ENCODE measurements at places on chromosomes 5 and 9.
A peak's percentile ranks its signal among the peaks of the same experiment; 100 is the strongest.

DNA sequence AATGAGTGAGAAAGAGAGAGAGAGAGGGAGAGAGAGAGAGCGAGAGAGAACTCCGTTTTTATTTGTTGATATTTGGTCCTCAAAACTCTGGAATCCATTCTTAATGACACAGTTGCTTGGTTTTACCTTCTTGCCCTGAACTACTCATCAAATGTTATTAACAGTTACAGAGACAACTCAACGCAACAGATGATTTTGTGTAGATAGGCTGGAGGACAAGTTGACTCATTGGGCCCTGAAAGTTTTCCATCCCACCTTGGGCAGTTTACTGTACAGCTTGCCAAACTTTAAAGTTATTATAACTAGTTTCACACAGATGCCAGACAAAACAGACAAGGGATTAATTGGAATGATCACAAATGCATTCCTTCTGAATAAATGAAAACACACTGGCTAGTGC, 339.9 kb downstream of the ARL15 start:
- DNase-seq: no peak

DNA sequence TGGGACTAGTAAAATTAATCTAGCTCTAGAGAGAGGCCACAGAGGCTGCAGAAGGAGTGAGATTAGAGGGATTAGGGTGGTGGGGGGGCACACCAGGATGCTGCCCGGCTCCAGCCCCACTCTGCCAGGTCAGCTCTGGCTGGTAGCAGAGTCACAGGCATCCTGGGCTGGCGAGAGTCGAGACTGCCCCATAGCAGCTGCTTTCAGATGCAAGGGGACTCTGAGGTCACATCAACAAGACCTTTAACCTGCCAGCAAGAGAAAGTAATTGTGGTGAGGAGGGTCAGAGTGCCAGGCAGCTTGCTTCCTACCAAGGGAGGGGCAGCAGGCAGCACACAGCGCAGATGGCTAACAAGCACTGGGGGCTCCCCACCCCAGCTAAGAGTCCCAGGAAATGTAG, 7.5 kb downstream of the EPB41L4B start:
- DNase-seq: no peak

DNA sequence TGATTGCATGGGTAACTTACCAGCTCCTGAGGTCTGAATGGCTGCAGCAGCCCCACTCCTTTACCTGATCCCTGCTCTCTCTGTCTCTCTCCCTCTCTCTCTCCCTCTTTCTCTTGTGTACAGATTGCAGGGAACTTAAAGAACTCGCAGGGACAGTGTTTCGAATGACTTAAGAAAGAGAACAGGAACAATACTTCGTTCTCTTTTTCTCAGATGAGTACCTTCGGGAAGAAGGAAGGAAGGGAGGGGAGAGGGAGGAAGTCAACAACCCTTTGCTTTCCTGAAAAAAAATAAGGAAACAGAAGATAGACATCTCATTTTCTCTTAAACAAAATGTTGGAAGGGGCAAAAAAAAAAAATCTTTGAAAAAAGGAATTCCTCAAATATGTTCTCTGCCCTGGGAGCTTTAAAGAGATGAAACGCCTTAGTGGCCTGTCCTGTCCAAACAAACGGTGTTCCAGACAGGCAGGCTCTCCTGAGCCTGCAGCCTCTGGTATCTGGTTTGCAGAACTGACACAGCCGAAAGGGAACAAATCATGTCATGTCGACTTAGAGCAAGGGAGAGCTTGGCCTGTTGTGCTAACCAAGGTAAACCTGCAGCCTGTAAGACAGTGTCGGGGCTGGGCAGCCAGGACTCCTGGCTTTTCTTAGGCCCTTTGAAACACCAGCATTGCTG, at the start of gene ZNF366:
TSS of gene ZNF366 (minus strand) at position 180 of the 676 bp plus-strand sequence. CDS start 45,914 bp downstream, outside the sequence.
- no peak for DNase-seq

DNA sequence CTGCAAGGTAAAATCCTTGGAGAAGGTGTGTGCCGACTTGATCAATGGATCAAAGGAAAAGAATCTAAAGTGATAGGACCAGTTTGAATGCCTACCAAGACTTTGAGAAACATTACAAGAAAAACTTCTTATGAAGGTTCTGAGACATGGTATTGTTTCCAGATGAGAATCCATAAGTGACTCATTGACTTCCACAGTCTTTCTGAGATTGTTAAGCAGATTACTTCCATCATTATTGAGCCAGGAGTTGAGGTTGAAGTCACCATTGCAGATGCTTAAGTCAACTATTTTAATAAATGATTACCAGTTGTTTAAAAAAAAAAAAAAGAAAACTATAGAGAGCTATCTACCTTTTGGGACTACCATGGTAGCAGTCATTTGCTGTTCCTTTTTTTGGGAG, 7.0 kb downstream of the LNPEP start:
- no peak for DNase-seq

GRCh38 chr9:89657765-89658164, 53.0 kb downstream of the GADD45G start:
- no peak for DNase-seq

DNA sequence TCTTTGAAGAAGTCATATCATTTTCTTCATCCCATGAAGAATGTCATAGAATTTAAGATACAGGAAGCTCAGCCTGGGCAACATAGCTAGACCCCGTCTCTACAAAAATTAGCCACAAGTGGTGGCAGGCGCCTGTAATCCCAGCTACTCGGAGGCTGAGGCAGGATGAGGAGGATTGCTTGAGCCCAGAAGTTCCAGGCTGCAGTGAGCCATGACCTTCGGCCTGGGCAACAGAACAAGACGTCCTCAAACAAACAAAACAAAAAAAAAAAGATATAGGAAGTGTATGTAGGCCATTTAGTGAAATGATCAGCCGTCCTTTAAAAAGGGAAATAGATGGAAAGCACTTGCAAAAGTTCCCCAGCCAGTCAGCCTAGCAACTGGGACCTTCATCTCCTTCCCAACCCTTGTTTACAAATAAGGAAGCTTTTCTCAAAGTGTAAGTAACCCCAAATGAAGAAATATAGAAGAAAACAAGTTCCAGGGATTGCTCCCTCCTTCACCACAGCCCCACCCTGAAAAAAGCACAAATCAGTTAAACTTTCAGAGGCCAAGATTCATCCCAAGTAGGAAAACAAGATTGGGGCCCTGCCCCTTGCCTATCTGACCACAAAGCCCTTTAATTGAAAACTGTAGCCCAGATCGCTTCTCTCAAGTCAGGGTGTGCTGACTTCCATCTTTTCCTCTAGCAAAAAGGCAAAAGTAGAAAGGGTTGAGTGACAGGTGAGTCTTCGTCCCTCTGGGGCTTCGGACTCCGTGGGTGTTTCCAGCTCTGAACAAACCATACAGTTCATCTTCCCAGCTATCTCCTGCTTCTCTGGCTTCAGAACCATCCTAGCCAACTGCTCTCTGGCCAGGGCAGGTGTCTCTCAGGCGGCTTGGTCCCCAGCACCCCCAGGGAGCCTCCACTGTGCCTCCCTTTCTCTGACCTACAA, 1.2 kb downstream of the SLC31A2 start:
- DNase-seq: no peak

GRCh38 chr9:95330720-95331404, 13.4 kb upstream of the FANCC start:
- DNase-seq: no peak

DNA sequence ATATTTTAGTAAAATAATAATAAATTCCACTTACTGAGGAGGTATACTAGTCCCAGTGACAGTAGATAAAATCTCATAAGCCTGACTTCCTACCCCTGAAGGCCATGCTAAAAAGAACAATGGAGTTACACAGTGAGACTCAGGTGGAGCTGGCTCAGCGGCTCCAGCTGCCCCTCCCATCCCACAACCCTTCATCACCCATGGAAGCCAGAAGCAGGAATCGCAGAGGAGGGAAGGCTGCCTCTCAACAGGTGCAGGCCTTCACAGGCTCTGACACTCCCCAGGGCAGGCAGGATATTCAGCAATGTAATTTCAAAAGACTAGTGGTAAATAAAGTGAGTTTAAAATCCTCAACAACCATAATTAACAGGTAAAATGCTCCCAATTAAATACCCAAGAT, 67.5 kb downstream of the FANCC start:
- no peak for DNase-seq

DNA sequence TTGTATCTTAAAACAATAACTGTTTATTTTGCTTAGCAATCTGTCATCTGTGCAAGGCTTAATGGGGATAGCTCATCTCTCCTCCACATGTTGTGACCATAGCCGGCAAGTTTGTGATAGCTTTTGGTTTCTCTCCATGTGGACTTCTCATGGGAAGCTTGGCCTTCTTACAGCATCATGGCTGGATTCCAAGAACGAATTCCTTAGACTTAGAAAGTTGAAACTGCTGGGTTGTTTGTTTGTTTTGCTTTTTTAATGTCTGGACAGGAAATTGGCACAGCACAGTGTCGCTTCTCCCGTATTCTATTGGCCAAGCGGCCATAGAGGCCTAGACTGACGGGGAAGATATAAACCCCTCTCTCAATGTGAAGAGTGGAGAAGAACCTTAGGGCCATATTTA, 61.0 kb upstream of the PRDM9 start:
- no peak for DNase-seq

GRCh38 chr5:157115502-157115901, 6.7 kb upstream of the HAVCR2 start:
- no peak for DNase-seq

- peak; percentile 45 for DNase-seq
These were observed 709 bp downstream of the ELL2 start for GRCh38 chr5:95960667-95961616.

DNA sequence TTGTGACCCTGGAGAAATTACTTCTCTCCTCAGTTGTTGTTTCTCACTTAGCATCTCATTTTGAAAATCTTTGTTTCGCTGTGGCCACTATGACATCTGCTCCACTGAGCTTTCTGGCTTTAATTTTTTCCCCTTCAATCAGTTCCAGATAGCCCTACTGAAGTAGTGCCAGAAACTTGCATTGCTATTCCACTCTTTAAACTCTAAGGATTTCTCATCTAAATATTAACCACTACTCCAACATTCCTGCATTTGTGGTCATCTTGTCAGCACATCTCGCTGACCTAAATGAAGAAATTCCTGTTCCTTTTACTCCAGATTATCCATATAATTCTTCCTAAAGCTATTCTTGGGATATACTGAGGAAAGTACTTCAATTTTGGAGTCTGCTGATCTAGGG, 15.3 kb upstream of the NOL6 start:
- DNase-seq: no peak

DNA sequence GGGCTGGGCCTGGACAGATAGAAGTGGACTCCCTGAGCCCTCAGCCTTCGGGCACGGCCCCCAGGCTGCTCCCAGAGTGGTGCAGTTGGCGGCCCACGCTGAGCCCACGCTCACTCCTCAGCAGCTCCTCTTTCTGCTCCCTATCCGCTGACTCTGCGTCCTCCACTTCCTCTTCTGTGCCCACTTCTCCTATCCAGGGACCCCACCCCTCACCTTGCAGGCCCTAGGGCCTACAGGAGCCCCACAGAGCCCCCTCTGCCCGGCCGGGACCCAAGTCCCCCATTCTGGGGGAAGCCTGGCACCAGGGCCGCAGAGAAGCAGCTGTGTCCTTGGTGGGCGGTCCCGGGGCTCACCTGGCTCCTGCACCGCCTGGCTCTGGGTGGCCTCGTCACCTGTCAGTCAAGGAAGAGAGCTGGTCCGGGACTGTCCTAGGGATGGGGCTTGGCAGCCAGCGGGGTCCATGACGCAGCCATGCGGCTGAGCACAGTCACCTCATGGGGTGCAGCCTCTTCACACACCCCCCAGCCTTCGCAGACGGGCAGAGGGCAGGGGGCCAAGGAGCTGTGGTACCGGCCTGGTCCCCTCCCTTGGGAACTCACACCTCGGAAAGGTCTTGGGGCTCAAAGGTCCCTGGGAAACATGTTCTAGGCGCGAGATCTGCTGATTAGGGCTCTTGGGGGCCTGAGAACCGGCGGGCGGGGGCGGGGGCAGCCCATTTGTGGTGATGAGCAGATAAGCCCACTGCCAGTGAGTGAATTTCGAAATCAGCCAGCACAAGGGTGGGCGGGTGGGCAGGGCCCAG, 5.4 kb upstream of the NRARP start:
- DNase-seq: no peak

DNA sequence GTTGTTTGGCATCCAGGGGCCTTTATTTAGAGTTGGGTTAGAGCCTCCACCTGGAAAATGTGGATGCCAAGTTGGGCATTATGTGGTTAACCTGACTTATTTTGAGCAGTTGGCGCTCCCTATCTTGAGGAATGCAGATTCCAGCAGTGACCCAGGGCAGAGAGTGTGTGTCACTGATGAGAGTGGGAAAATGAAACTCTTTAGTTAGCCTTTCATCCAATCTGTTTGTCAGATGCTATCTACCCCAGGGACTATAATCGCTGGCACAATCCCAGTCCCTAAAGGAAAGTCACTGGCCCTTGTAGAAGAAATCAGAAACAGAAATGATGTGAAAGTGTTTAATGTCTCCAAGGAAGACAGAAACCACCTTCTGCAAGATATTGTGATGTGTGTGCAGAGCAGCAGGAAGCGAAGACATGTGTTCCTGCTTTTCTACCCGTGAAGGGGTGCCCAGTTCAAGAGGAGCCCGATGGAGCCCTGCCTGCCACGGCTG, 10.2 kb upstream of the STING1 start:
- no peak for DNase-seq

DNA sequence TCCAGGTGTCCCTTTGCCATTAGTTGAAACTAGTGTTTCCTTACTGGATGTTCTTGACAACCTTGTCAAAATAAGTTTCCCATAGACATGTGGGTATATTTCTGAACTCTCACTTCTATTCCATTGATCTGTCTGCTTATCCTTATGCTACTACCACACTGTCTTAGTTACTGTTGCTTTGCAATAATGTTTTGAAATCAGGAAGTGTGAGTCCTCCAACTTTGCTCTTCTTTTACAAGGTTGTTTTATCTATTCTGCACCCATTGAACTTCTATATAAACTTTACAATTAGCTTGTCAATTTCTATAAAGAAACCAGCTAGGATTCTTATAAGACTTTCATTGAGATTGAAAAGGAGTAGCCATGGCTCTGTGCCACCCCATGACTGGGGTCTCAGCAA, 24.3 kb downstream of the CD14 start:
- DNase-seq: no peak

GRCh38 chr9:120983259-120983837, 56.8 kb upstream of the TRAF1 start:
- no peak for DNase-seq
